ENCODE measurements at places on chromosomes 12 and 14. TPM values are rescaled to one million over a fixed set of nuclear protein-coding genes. Genes with fewer than 3 reads are reported as not detected.

The HNF1A gene
- polyA plus RNA-seq, result not detected

The GLS2 gene
- polyA plus RNA-seq, result 3.6 TPM

The SPX gene
- polyA plus RNA-seq, result 0.13 TPM

The MMP19 gene
- polyA plus RNA-seq, result not detected

The RNASE9 gene
- not detected for polyA plus RNA-seq

The LALBA gene
- polyA plus RNA-seq, result not detected

The MYO1A gene
- 0.55 TPM for polyA plus RNA-seq

All from B cell (primary cell).